Lower lobe of right lung (tissue), 2 donors: ENCODE measurements at places on chromosomes 13 and 19. TPM values are rescaled to one million over a fixed set of nuclear protein-coding genes. Genes with fewer than 3 reads are reported as not detected.

Gene FXYD7
- total RNA-seq: not detected

GRCh38 chr13:52353193-52353592, 52.8 kb downstream of the THSD1 start:
- no peak overlapping the region for H3K27ac ChIP-seq
- no peaks in the 10 kb centered on the region for H3K36me3 ChIP-seq
- no peak overlapping the region for H3K4me3 ChIP-seq
- DNase-seq: no peak
- no peaks in the 10 kb centered on the region for H3K4me1 ChIP-seq

- no peak overlapping the region for H3K4me3 ChIP-seq
- peaks cover 52% of the 10 kb centered on the region for H3K4me1 ChIP-seq
- DNase-seq: no peak
Observed at GRCh38 chr19:2275588-2276428, 6.2 kb downstream of the PEAK3 start.

DNA sequence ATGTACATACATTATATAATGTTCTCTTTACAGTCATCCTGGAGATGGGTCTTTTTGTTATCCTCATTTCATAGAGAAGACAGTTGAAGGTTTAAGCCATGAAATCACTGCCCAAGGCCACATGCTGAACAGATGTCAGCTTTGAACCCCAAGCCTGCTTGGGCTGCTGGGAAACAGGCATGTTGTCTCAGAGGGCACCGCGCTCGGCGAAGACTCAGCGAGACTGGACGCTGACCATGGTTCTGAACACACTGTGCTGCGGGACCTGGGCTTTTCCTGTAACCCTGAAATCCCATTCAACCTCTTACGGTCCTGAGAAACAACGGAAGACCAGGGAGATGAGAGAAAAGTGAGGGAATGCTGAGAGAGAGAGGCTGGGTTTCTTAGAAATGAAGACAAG, 27.3 kb downstream of the LRFN3 start:
- DNase-seq: no peak
- H3K27ac ChIP-seq: no peak overlapping the region
- peaks cover 7% of the 10 kb centered on the region for H3K4me1 ChIP-seq

- no peaks in the 10 kb centered on the region for H3K36me3 ChIP-seq
- H3K27ac ChIP-seq: no peak overlapping the region
- peaks cover 43% of the 10 kb centered on the region for H3K4me1 ChIP-seq
- H3K27me3 ChIP-seq: peaks cover 5% of the 10 kb centered on the region
- DNase-seq: peak; percentile 65
- no peak overlapping the region for H3K4me3 ChIP-seq
Observed at GRCh38 chr19:42420055-42420544, 7.1 kb downstream of the LIPE start.

DNA sequence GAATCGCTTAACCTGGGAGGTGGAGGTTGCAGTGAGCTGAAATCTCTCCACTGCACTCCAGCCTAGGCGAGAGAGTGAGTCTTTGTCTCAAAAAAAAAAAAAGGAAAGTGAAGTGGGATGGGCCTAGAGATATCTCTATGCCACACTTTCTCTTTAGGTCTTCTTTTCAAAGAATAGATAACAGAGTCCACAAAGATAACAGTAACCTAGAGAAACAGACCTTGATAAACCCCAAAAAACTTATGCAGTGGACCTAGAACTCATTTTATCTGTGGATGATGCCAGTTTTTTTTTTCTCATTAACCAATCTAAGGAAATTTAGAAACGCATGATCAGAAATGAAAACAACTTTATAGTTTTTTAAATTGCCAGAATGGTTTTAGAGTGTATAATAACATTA, 227.4 kb downstream of the LHFPL6 start:
- DNase-seq: no peak
- no peaks in the 10 kb centered on the region for H3K36me3 ChIP-seq
- no peak overlapping the region for H3K4me3 ChIP-seq
- H3K27ac ChIP-seq: no peak overlapping the region
- no peaks in the 10 kb centered on the region for H3K4me1 ChIP-seq

GRCh38 chr13:77946522-77946921, 27.9 kb upstream of the EDNRB start:
- H3K36me3 ChIP-seq: no peaks in the 10 kb centered on the region
- H3K27me3 ChIP-seq: no peaks in the 10 kb centered on the region
- no peak overlapping the region for H3K27ac ChIP-seq
